Left kidney (tissue), 8 donors: ENCODE measurements at places on chromosomes 6 and 20.

DNA sequence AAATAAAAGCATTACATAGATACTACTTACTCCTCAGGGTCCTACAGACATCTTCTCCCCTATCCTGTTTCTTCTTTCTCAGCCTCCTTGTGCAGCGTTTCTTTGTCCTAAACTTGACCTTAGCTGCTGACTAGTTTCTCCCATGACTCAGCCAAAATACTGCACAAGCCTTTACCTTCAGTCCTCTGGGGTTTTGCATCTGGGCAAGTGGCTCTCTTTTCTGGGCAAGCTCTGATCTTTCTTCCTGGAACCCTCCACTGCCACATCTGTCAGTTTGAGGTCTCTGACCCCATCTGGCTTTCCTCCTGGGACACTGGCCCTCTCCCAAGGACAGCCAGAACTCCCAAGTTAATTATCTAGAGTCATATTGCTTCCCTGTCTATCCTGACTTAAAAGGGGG, 838.4 kb downstream of the DHX35 start:
- no peak for DNase-seq

GRCh38 chr6:115064680-115065079, 721.9 kb upstream of the HS3ST5 start:
- DNase-seq, result no peak

DNA sequence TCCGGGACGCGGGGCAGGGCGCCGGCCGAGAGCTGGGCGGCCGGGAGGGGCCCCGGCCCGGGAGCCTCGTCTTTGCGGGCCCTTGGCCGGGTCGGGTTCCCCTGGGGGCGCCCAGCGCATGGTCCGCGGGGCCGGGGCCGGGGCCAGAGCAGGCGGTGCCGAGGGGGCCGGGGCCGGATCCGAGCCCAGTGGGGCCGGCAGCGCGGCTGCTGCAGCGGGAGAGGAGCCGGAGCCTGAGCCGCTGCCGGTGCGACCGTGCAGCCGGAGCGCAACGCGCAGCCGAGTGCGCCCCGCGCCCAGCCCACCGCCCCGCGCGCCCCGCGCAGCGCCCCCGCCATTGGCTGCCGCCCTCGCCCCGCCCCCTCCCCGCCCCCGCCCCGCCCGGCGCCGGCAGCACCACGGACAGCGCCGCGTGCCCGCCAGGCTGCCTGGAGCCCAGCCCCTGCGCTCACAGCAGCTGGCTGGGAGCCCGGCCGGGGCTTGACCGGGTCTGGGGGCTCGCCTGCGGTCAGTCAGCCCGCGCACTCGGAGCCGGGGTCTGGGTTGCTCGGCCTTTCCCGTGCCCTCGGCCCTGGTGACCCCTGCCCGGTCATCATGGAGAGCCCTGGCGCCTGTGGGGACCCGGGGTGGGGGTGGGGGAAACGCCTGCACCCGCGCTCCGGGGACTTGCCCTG, at the start of gene HRH3:
Gene HRH3, minus strand, starts transcription at position 287 of the 674 bp plus-strand sequence. CDS start 308 bp downstream, outside the sequence.
- peak; percentile 51 for DNase-seq

DNA sequence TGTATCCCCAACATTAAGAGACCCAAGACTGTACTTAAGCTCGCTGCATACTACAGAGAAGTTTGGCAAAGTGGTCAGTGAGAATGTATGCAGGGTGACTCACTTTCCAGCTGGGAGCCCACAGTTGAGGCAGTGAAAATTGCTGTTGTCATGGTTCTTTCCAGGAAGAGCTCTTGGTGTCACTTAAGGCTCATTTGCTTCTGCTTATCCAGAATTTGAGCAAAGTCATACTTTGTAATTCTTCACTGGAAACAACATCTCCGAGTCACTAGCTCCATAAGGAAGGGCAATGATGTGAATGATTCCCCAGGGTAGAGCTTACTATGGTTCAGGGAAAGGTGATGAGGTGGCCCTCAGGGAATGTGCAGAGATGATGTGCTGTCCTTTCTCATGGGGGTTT, 65.4 kb upstream of the FBXL4 start:
- DNase-seq, result no peak

GRCh38 chr6:56789879-56790278, 147.2 kb upstream of the DST start:
- no peak for DNase-seq

- no peak for DNase-seq
These were observed 68.7 kb downstream of the TXNDC5 start for GRCh38 chr6:7841781-7842468.

DNA sequence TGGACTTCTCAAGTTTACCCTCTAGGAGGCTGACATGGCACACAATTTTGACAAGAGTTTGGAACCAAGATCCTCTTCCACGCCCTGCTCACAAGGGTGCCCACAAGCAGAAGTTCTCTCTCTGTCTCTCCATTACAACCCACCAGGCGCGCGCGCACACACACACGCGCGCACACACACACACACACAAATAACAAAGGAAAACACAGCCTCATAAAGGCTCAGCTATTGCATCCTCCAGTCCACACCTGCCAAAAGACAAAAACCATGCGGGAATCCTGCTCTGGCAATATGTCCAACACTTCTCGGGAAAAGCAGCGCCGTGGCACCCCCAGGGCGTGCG, 870 bp downstream of the PAK5 start:
- DNase-seq, result no peak

DNA sequence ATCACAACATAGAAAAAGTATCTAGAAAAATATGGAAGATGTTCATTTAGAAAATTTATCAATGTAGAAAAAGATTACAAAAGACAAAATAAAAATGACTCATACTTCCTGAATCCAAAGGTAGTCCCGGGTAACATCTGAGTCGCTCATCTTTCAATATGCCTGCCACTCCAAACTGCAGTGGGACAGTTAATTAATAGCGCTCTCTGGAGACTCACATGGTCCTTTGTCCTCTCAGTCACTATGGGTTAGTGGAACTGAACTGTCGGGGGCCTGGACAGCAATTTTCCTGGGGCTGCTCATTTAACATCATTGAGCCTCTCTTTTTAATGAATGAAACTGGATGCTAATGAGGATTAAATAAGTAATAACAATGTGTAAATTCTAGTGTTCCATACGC, 103.4 kb downstream of the MAP3K4 start:
- no peak for DNase-seq

DNA sequence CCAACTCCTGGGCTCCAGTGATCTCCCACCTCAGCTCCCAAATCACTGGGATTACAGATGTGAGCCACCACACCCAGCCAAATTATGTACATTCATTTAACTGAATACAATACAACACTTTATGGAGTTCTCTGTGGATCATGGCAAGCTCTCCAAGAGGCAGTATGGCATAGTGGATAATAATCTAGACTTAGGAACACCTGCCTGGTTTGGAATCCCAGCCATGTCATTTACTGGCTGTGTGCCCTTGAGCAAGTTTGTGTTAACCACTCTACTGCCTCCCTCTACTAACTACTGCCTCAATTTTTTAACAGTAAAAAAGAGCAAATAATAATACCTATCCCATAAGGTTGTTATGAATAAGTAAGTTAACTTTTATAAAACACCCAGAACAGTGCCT, 1.9 kb upstream of the ETV7 start:
- DNase-seq, result no peak

DNA sequence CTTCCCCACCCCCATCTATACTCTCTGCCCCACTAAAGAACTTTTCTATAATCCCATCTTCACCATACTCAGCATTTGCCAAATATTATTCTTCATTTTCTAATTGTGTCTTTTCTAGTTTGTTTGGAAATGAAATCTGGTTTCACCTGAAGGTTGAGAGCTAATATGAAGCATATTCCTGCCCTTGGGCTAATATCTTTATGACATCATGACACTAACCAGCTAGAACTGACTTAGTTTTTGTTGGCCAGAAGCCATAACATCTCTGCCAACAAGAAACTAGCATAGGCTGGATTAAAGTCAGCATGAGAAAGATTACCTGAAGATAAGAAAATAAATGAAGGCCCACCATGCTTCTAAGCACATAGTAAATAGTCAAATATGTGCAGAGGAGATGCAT, 16.7 kb downstream of the UNC5CL start:
- no peak for DNase-seq

DNA sequence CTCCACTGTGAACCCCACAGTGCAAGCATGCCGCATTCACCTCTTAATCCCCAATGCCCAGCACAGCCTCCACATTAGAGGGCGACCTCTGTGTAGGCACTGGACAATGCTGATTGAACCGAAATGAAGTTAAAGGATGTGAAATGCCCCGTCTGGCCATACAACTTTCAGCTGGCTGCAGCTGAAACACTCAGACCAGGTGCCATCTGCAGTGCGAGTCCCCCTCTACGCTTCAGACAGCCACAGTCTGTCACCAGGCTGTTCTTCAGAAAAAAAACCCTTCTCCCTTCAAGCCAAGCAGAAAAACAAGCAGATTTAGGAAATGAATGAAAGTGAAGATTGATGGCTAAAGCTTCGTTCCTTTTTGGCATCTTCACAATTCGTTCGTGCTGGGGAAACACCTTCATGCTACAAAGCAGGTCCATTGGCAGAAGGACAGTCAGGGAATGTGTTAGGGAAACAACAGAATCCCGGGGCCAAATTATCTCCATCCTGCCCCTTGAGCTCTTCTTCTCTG, 44.7 kb downstream of the TNFAIP3 start:
- DNase-seq, result no peak

DNA sequence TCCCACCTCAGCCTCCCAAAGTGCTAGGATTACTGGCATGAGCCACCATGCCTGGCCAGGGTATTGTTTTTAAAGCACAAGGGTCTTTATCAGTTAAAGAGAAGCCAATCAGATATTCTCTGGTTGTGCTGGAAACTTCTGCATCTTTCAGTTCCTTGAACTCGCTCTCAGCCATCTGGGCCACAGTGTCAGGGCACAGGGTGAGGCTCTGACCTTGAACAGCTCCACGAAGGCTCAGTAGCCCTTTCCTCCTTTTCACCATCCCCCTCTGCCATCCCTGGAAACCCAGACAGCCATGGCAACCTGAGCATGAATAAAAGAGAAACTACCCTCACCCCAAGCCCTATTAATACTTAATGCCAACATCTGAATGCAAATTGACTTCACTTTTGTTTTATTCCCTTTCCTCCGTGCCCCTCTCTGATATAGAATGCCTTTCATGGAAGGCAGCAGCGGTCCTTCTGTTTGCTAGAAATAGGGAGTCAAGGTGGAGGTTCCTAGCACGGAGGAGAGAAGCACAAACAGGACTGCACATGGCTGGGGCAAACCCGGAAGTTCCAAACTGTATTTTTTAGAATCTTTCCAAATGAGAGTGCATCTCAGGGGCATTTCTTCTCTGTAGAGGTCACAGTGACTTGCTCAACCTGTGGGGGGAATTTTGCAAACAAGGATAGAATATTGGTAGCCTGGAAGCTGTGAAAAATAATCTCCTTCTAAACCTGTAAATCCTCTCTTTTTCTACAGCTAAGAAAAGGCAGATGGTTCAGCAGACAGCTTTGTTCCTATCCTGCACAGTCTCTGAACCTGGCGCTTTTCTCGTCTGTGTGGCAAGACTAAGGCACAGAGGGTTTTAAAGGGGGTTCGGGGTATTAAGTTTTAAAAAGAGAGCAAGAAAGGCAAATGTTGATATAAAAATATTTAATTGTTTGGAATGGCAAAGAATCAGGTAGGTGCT, 176.4 kb upstream of the RREB1 start:
- DNase-seq, result no peak
